ENCODE measurements at places on chromosomes 12 and 14.

DNA sequence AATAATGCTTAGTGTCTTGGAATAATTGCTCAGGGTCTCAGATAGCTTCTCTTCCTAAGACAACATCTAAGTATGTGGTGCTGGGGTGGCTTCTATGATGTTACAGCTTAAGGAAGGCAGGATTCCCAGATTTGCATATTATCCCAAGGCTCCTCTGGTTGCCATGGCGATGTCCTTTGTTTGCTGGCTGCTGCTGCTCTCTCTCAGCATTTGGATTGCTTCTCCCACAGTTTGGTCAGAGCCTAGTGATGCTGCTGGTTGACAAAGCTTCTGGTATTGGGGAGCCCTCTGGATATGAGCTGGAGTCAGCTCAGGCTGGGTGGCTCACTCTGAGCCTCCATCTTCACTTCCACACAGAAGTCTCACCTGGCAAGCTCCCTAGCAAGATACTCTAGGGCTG lies 56.4 kb upstream of the FBXO33 start:
- DNase-seq: no peak

GRCh38 chr12:42342028-42342427 lies 16.1 kb downstream of the PPHLN1 start:
- DNase-seq: no peak

DNA sequence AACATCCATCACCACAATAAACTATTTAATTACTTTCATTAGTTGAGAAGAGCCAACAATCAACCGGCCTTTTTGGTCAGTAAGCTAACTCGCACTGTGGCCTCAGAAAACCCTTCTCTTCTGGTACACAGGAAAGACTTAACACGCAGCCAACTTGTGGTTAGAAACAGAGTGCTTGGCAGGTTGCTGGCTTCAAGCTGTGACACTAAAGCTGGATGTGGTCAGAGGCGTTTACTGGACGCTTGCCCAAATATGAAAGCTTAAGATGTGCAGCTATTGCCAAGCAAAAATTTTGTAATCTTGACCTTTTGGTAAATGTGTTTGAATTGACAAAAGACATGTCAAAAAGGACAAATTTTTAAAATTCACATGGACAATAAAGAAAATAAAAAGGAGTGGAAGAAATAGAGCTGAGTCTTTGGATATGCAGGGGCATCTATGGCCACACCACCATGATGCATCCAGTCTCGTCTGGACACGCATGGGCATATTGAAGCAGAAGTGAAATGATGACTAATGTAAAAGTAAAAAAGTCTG lies 2.6 kb upstream of the KLRK1 start:
- DNase-seq: peak; percentile 95

DNA sequence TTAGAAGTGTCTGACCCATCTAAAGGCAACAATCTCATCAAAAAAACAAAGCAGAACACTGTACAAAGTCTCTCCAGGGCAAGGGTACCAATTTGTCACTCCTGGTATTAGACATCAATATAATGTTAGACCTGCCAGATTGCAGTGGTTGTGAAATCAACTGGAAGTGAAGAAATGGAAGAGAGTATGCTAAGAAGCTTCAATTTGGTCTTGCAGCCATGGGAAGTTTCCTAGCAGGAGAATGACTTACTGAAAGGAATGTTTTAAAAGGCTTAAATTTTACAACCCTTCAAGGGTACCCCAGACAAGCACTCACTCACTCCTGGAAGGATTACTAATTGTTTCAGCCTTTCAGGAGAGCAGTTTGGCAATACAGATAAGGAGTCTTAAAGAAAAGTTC lies 18.9 kb downstream of the LLPH start:
- peak; percentile 35 for DNase-seq

- no peak for DNase-seq
These were observed 122.1 kb downstream of the SLC5A8 start for GRCh38 chr12:101087920-101088319.

- DNase-seq: peak; percentile 97
These were observed 30.3 kb downstream of the CD9 start for GRCh38 chr12:6230321-6231110.

DNA sequence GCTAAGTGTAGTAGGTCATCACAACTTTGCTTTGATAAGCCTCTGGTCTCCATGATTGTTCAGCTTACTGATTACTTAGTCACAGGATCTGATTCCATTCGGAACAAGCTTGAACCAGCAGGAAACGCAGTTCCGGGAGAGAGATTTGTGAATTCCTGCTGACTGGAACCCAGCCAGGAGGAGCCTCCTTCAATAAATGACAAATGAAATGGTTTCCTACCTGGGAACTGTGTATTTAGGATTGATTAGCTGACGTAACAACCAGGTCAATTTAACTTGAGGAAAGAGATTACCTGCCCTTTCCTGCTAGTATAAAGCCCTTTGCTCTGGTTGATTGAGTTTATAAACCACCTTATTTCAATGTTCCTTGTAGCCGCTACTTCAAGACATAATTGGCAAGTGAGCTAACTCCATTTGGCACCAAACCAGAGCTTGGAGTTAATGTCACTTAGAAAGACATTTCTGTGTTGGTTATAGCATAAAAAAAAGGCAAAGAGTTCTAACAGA lies 35.1 kb upstream of the KCNH3 start:
- DNase-seq: no peak

GRCh38 chr12:21819236-21819635 lies 44.7 kb upstream of the KCNJ8 start:
- no peak for DNase-seq

GRCh38 chr12:129494260-129494659 lies 409.6 kb downstream of the TMEM132D start:
- no peak for DNase-seq

GRCh38 chr14:76109087-76109880 lies 42.4 kb upstream of the GPATCH2L start:
- DNase-seq: no peak

GRCh38 chr14:30270200-30271161 lies 288.5 kb upstream of the G2E3 start:
- DNase-seq: peak; percentile 72

DNA sequence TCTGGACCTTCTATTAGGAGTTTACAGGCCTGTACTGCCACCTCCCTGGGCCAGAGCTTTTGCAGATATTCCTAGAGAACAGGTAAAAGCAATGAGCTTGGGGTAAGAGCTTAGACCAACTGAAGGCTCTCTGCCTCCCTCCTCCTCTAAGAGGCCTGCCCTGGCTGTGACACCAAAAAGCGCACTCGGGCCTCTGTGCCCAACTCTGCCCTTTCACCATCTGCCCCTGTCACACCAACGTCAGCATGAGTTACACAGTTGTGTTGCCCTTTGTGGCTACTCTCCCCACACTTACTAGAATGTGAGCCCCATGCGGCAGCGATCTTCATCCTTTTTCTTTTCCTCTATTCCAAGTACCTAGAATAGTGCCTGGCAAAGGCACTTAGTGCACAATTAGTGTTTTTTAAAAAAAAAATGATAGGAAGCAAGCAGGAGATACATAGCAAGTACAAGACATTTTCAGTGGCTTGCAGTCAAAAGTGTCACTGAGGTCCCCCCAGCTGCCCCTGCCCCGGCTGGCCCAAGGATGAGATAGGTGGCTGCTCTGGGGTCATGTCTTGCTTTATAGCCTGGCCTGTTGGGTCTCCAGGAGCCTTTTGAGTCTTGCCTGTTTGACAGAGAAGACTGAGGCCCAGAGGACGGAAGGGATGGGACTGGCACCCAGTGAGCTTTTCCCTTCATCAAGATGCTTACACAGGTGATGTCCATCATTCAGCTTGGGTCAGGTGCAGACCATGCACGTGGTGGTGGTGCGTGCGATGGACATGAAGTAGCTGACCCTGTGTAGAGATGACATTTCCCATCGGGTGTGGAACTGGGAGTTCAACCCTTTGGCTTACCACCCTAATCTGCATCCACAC lies 12.5 kb downstream of the CKB start:
- DNase-seq: no peak

- DNase-seq: no peak
These were observed 20.2 kb upstream of the NUDT14 start for GRCh38 chr14:105201156-105201924.

DNA sequence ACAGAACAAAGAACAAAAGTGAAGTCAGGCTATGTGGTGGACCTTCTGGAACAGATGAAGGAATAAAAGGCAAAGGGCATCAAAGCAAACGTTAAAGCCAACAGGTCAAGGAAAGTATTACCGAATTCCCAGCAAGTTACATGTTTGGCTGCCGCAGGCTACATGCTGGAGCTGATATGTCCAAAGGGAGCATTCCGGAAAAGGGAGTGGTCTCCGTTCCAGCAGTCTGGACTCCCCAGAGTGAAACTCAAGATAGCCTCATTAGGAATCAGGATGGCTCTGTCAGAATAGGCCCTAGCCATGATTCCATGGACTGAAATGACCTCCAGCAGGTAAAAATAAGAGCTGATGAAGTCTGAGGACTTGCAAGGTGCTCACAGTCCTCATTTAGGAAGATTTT lies 379.8 kb upstream of the PRICKLE1 start:
- no peak for DNase-seq

DNA sequence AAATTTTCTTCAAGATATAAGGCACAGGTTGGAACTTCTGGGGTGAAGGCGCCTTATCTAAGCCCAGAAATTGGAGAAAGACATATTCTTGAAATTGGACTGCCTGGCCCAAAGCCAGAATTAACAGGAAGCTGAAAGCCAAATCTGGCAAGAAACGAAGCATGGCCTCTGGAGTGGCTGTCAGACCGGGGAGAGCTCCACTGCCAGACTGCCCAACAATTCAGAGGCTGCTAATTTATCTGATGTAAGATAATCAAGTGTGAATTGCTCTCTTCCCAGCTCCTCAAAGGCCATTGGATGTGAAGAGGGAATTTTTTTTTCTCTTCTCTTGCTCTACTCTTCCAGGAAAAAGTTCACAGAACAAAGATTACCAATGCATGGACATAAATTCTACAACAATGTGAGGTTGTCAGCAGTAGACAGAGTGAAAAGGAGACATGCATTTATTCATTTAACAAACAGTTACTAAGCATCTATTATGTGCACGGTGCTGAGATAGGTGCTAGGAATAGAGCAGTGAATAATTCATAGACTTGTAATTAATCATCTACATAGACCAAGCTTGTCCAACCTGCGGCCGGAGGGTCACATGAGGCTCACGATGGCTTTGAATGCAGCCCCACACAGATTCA lies at the start of gene GDF3:
TSS of gene GDF3 (minus strand) at position 210 of the 632 bp plus-strand sequence. CDS start at position 163, 47 bp downstream.
- no peak for DNase-seq

DNA sequence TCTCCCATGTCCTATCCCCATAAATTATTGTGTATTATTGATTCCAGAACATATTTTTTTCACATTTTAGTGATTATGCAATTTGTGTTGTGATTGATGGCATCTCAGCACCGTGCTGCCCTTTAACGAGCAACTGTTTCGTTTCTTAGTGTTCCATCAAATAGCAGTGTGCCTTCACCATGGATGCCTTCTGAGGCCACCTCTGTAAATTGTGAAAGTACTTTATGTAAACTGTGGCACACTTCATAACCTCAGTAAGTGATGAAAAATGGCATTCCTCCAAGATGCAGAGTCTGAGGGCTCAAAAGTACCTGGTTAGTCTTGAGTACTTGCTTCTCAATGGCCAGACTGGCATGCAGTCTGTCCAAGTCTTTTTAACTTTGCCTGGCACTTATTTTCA lies 8.2 kb downstream of the CHST11 start:
- DNase-seq: no peak

DNA sequence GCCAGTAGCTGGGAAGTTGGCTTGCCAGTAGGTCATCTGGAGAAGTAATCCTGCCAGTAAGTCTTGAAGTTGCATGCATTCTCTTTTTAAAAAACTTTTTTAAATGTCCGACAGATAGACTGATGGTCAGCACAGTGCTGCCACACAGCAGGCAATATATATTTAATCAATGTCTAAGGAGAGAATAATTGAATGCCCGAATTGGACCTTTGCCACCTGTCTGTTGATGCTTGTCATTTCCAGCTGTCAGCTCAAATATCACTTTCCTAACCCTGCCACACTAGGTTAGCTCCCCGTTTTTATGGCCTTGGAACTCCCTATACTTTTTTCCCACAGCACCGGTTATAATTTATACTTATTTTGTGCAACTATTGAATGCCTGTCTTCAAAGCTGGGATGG lies 2.1 kb upstream of the SLC15A4 start:
- DNase-seq: no peak

DNA sequence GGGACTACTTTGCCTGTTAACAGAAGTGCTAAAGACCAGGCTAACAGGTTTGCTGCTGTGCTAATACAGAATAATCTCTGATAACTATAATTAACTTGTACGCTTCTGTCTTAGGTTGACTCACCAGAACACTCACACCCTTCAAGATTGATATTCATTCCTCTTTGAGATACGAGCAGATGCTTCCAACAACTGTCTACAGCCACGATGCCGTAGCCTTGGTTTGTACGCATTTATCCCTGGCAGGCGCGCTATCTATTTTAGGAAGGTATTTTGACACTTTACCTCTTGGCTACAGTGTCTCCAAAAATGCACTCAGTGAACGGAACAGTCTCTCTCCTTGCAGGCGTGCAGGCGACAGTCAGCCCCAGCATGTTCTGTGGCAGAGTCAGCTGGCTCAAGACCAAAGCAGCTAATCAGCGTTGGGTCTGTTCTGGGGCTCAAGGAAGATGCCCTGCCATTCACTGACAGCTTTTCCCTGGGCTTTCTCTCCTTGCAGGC lies 146.4 kb upstream of the PRICKLE1 start:
- no peak for DNase-seq

DNA sequence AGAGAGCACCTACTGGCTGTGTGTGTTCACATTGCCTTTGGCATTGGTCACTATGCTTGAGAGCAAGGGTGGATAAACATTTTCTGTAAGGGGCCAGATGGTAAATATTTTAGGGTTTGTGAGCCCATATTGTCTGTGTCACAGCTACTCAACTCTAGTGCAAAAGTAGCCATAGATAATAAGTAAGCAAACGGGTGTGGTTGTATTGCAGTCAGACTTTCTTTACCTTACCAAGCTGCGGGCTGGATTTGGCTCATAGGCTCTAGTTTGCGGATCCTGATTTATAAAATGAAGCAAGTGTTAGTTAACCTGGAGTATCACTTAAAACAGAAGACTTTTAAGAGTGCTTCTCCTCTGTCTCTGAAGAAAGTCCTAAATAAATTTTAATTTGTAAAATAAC lies 169.0 kb downstream of the KICS2 start:
- no peak for DNase-seq

DNA sequence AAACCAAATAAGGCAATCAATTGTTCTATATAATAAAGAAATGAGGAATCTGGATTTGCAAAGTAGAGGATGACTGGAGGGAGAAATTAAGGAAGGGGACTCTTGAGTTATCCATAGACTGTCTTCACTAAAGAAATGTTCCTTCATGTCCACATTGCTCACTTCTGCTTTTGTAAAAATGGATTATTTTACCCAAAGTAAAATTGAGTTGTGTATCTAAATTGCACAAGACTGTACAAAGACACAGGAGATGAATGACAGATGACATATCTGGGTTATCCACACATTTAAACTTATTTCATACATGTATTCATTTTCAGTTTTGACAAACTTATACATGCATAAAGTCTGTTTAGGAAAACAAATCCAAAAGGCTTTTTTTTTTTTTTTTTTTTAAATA lies 11.3 kb downstream of the ATP2B1 start:
- DNase-seq: peak; percentile 53

- DNase-seq: no peak
These were observed 12.4 kb upstream of the HHIPL1 start for GRCh38 chr14:99632410-99633035.

Measured in NB4 (cell line).